ENCODE measurements at places on chromosomes 5 and 9. TPM values are rescaled to one million over a fixed set of nuclear protein-coding genes. Genes with fewer than 3 reads are reported as not detected.

GRCh38 chr5:58545912-58546311, 37.0 kb upstream of the RAB3C start:
- DNase-seq = no peak

- DNase-seq = peak; percentile 67
These were observed 701.7 kb downstream of the SEMA5A start for GRCh38 chr5:8844206-8844605.

DNA sequence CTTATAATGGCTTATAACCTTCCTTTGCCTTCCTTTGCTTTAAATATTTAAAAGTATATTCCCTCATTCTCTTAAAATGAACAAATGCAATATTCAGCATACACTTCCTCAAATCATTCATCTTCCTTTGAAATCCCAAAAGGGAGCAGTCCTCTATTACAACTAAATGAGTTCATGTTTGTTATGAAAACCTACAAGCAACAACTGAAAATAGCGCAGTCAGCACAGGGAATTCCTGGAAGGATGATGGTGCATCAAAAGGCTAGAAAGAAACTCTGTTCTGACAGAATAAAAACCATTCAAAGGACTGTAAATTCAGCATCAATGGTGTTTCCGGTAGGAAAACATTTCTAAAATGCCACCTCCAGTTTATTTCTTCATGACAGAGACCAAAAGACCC, 3.3 kb downstream of the NR6A1 start:
- DNase-seq = no peak

- DNase-seq = no peak
These were observed 154.4 kb downstream of the GLIS3 start for GRCh38 chr9:4145482-4145881.

The OCLN gene
- 3.0 TPM for total RNA-seq

Measured in fibroblast of the aortic adventitia (primary cell).